ENCODE measurements at places on chromosomes 2 and 18. TPM values are rescaled to one million over a fixed set of nuclear protein-coding genes. Genes with fewer than 3 reads are reported as not detected.

GRCh38 chr2:26067186-26067974, 33.5 kb downstream of the RAB10 start:
- H3K4me3 ChIP-seq = no peak overlapping the region
- no peaks in the 10 kb centered on the region for H3K36me3 ChIP-seq
- no peak for DNase-seq
- peaks cover 11% of the 10 kb centered on the region for H3K4me1 ChIP-seq
- H3K27ac ChIP-seq = peak overlapping the region; percentile 31
- no peaks in the 10 kb centered on the region for H3K27me3 ChIP-seq

DNA sequence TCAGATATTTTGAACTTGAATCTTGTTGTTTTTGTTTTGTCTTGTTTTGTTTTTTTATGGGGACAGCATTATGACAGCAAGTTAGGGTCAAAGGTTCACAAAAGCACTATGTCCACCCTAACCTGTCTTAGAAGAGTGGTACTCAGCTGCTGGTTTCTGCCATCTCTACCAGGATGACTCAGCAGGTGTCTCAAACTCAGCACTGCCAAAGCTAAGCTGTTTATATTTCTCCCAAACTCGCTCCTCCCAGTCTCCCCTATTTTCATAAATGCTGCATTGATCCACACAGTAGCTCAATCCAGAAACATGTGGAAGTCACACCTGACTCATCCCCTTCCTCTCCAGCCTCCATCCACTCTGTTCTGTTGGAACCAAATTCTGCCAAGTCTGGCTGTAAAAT, 134.9 kb downstream of the ZBTB7C start:
- no peak overlapping the region for H3K4me3 ChIP-seq
- H3K36me3 ChIP-seq = no peaks in the 10 kb centered on the region
- DNase-seq = no peak
- no peaks in the 10 kb centered on the region for H3K27me3 ChIP-seq
- no peaks in the 10 kb centered on the region for H3K4me1 ChIP-seq
- no peak overlapping the region for H3K27ac ChIP-seq

GLI2 gene
- 21.4 TPM for total RNA-seq

GRCh38 chr2:47083005-47083404, 72.1 kb downstream of the STPG4 start:
- H3K36me3 ChIP-seq = no peaks in the 10 kb centered on the region
- H3K4me3 ChIP-seq = no peak overlapping the region
- H3K27ac ChIP-seq = no peak overlapping the region
- no peaks in the 10 kb centered on the region for H3K27me3 ChIP-seq
- peaks cover 61% of the 10 kb centered on the region for H3K4me1 ChIP-seq

GRCh38 chr18:57576316-57576715, 10.2 kb downstream of the FECH start:
- DNase-seq = no peak
- no peak overlapping the region for H3K27ac ChIP-seq
- no peak overlapping the region for H3K4me3 ChIP-seq
- no peaks in the 10 kb centered on the region for H3K36me3 ChIP-seq
- no peaks in the 10 kb centered on the region for H3K4me1 ChIP-seq
- H3K27me3 ChIP-seq = no peaks in the 10 kb centered on the region

Measured in testis (tissue), 5 donors.